ENCODE measurements at places on chromosomes 3 and 15.

GRCh38 chr15:101580431-101580830, 71.8 kb downstream of the TM2D3 start:
- no peak for DNase-seq

- peak; percentile 45 for DNase-seq
These were observed 21.4 kb upstream of the LIPC start for GRCh38 chr15:58410353-58410752.

DNA sequence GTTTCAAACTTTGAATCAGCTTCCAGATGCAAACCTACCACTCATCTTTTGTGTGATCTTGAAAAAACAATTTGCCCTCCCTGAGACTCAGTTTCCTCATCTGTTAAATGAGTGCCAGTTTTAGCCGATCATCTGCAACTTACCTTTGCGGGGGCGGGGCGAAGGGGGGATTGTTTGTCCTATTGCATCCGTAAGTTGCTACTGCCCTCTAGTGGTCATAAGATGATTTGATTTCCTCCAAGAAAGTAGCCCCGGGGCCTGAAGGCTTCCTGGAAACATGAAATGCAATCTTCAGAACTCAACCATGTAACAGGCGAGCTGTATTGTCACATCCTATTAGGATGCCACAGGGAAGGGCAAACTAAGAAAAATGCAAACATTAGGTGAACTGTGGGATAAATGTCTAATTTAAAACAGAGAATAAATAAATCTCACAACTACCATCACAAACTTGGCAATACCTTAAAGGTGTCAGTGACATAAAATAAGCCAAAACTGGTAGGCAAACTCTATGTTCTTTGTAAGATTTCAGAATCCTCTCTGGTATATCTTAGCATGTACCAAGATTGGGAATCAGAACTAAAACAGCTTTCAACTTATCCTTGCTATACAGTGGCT, 63.5 kb upstream of the CLDN18 start:
- peak; percentile 54 for DNase-seq

DNA sequence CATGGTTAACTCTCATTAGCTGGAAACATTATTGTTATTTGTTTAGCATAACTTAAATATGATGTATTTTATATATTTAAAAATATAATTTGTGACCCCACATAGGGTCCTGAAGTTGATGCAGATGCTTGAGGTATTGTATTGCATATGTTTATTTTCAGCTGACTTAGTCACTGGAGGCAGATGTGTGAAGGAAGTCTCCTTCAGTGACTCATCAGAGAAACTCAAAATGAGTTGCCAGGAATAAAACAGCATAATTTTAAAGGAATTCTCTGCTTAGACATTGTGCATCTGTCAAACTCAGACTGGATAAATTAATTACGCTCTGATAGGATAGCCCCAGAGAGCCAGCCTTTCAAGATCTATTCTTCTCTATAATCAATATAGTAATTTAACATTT, 7.9 kb upstream of the OR4F6 start:
- no peak for DNase-seq

- DNase-seq: no peak
These were observed 635 bp downstream of the CD276 start for GRCh38 chr15:73684581-73685455.

DNA sequence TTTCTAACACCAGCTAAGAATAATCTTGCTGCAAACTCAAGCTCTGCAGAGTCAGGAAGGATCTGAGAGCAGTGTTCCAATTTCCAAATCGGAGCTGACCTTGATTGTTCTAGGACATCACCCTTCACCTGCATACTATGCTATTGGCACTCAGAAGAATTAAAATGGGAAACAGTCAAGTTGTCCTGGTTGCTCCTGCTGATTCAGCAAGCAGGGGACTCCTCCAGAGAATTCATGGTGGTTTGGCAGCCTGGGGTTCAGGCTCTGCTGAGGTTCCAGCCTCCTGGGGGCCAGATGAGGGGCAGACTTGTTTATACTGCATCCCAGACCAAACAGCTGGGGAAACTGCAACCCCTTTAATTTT, 213.7 kb upstream of the ADAMTS9 start:
- DNase-seq: no peak

All from CD4-positive, alpha-beta T cell treated with Interleukin-21 for 1 hour (primary cell).